ENCODE measurements at places on chromosomes 4 and X. TPM values are rescaled to one million over a fixed set of nuclear protein-coding genes. Genes with fewer than 3 reads are reported as not detected.

The ITM2A gene
- polyA plus RNA-seq: 2.8 TPM

The FAT1 gene
- 23.5 TPM for polyA plus RNA-seq

The NEUROG2 gene
- polyA plus RNA-seq: not detected

The PGAM4 gene
- polyA plus RNA-seq: not detected

The POU3F4 gene
- polyA plus RNA-seq: not detected

The BEX2 gene
- polyA plus RNA-seq: 2.6 TPM

The NALF2 gene
- 0.13 TPM for polyA plus RNA-seq

Data from aorta (tissue), 5 donors.